ENCODE measurements at places on chromosomes 16 and 17. TPM values are rescaled to one million over a fixed set of nuclear protein-coding genes. Genes with fewer than 3 reads are reported as not detected.

DNA sequence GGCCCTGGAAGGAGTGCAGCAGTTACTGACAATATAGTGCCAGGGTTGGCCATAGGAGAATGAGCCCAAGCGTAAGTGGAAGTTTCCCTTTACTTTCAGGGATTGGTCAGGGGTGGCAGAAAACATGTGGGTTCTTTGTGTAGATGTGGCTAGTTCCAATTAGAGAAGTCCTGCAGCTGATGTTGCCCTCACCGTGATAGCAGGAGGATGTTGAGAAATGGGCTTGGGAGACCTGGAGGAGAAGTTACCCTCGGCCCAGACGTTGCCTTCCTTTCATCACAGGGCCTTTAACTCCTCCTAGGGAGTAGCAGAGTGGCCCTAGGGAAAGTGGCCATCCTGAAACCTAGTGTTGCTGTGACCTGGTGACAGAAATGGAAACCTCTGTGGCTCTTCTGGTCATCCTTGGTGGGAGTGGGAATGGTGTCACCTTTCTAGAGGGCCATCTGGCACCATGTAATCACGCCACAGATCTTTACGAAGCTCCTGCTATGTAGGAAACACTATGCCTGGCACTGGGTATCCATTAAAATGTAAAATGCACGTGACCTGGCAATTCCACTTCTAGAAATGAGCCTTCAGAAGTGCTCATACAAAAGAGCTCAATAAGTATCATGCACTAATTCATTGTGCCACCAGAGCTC is 6.7 kb downstream of the TMEM92 start:
- H3K27ac ChIP-seq: no peak overlapping the region
- peaks cover 28% of the 10 kb centered on the region for H3K4me1 ChIP-seq
- DNase-seq: no peak
- H3K27me3 ChIP-seq: no peaks in the 10 kb centered on the region
- no peaks in the 10 kb centered on the region for H3K36me3 ChIP-seq

DNA sequence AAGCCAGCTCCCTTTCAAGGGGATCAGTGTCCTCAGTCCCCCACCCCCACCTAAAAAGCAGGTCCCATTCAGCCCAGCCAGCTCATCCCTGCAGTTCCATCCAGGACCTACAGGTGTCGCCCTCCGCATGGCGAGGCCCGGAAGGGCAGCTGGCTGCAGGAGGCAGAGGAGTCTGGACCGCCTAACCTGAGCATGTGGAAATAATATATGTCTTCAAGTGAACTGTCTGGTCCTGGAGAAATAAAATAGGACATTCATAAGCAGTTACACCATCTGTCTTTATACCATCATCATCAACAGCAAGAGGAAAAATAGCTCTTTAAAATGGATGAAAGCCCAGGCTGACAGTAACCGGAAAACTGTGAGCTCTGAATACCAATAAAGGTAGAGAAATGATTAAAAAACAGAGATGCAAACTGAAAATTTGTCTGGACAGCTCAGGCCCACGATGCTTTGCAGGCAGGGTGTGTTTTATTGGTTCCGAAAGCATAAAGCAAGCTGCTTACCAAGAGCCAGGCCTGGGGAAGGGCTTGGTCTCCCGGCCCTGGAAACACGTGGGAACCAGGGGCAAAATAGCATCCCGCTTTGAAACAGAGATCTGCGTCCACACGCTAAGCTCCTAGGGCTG is 215.2 kb downstream of the ZFHX3 start:
- peak; percentile 23 for DNase-seq
- no peak overlapping the region for H3K27ac ChIP-seq
- no peak overlapping the region for H3K4me3 ChIP-seq
- H3K36me3 ChIP-seq: peaks cover 1% of the 10 kb centered on the region

DNA sequence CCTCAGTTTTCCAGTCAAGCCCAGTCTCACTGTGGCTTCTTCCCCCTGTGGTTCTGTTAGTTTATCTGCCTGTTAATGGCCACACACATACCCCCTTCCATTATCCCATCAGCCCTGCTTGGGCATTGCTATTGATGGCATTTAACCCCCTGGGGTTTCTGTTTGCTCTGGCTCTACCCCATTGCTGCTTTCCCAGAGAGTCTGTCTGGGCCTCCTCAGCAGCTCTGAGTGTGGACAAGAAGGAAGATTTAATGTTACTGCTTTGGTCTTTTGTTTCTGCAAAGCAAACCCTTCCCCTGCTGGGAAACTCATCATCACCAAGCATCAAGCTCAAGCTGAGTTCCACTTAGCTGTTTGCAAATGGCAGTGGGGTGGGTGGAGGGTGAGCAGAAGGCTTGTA is 162.7 kb downstream of the CCT6B start:
- H3K4me1 ChIP-seq: no peaks in the 10 kb centered on the region
- no peak overlapping the region for H3K27ac ChIP-seq
- no peak for DNase-seq
- no peak overlapping the region for H3K4me3 ChIP-seq

- H3K4me1 ChIP-seq: peaks cover 19% of the 10 kb centered on the region
- peaks cover 2% of the 10 kb centered on the region for H3K36me3 ChIP-seq
- H3K27ac ChIP-seq: no peak overlapping the region
- no peak for DNase-seq
Measured at GRCh38 chr17:19388791-19389785, 2.1 kb upstream of the MFAP4 start.

DNA sequence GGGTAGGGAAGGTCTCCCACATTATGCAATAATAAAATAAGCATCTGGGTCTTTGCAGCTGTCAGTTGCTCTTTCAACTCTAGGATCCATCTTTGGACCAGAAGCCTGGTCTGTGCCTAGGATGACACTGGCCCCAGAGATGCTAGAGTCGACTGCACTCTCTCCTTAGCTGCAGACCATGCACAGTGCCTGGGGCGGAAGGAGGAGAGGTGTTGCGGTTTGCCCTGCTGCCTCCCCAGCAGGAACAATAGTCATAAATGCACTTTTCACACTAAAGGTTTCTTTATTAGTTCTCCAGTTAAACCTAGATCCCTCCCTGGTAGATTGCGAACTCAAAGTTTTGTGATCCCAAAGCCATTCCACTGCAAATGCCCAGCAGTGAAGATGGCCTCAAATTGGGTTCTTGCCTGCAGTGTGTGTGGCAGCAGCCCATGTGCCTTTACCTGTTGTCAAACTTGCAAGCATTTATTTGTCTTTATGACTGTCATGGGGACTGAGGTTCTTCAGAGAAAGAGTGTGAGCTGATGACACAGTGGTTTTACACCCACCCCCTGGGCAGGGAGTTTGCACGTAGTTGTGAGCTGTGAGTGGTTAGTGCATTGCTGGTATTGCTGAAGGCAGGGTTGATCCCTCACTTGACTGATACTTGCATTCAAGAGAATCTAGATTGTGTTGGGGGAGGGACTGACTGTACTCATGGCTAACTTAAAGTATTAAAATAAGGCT is 10.3 kb downstream of the ATXN1L start:
- no peaks in the 10 kb centered on the region for H3K27me3 ChIP-seq
- DNase-seq: no peak
- no peak overlapping the region for H3K4me3 ChIP-seq
- H3K27ac ChIP-seq: no peak overlapping the region
- peaks cover 21% of the 10 kb centered on the region for H3K36me3 ChIP-seq

DNA sequence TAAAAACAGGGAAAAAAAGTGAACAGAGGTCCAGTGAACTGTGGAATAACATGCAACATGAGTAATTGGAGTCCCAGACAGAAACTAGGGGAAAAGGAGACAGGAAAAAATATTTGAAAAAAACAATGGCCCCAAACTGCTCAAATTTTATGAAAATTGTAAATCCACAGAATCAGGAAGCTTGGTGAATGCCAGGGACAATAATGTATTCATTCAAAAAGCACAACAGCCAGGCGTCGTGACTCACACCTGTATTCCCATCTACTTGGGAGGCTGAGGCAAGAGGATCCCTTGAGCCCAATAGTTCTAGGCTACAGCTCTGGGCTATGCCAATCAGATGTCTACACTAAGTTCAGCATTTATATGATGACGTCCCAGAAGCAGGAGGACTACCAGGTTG is 23.7 kb downstream of the NCOR1 start:
- peak overlapping the region; percentile 42 for H3K27ac ChIP-seq
- H3K4me1 ChIP-seq: peaks cover 20% of the 10 kb centered on the region
- H3K27me3 ChIP-seq: no peaks in the 10 kb centered on the region
- H3K36me3 ChIP-seq: no peaks in the 10 kb centered on the region
- H3K4me3 ChIP-seq: no peak overlapping the region
- no peak for DNase-seq

- no peaks in the 10 kb centered on the region for H3K36me3 ChIP-seq
- peaks cover 40% of the 10 kb centered on the region for H3K4me1 ChIP-seq
- no peak overlapping the region for H3K27ac ChIP-seq
- no peak overlapping the region for H3K4me3 ChIP-seq
- H3K27me3 ChIP-seq: no peaks in the 10 kb centered on the region
- DNase-seq: no peak
Measured at GRCh38 chr17:50918933-50919296, 52.8 kb upstream of the TOB1 start.

DNA sequence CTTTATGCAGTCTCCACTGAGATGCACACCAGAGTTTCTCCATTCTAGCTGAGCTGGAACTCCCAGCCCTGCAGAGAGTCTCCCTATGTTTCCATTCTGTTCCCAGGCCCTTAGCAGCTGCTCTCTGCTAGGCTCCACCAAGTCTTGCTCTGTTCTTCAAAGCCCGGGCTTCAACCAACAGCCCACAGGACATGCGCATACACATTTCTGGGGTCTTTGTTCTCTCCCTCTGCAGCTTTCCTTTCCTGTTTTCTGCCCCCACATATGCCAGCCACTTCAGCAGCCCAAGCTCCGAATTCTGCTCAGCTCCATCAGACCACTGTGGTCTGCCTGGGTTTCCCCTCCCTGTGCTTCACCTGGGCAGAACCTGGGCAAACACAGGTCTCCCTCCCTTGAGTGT is 205.9 kb downstream of the CBLN1 start:
- no peaks in the 10 kb centered on the region for H3K36me3 ChIP-seq
- no peak for DNase-seq
- no peaks in the 10 kb centered on the region for H3K4me1 ChIP-seq

DNA sequence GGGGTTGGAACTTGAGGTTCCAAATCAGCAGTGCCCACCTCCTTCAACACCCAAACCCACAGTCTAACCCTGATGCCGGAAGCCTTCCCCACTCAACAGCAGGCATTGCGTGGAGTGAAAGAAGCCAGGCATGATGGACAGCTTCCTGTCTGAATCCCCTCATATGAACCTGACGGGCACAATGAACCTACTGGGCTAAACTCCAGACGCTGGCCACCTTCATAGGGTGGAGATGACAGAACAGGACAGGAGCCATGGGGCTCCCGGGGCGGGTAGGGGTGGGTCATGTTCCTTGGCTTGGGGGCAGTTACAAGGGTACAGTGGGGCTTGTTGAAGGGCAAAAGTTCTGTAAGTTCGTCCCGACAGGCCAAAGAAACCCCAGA is 460 bp upstream of the HSBP1 start:
- H3K27me3 ChIP-seq: no peaks in the 10 kb centered on the region
- no peaks in the 10 kb centered on the region for H3K36me3 ChIP-seq
- no peak for DNase-seq
- peak overlapping the region; percentile 47 for H3K4me3 ChIP-seq
- H3K27ac ChIP-seq: peak overlapping the region; percentile 10

Gene VMP1
- polyA plus RNA-seq: 326 TPM

Gene SOCS3
- 9.4 TPM for polyA plus RNA-seq

Gene ZNF75A
- polyA plus RNA-seq: 20.8 TPM

Gene EPX
- polyA plus RNA-seq: not detected

Gene DNAAF8
- 0.33 TPM for polyA plus RNA-seq

Data from keratinocyte (primary cell).